ENCODE measurements at places on chromosomes 5 and 9.

DNA sequence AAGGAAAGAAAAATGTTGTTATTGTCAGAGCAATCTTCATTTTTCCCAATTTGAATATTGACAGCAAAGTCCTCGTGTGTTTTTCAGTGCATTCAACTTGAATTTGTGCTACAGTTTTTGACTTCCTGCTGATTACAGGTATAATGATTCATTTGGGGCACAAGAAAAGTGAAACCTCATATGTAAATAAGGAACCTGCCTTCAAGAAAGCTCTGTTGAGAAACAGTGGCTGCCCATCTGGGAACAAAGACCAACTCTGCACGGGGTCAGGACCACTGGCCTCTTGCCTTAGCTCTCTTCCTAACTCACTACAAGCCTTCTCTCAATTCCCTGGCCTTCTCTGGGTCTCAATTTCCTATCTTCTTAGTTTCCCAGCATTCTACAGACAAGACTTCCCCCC is 21.0 kb downstream of the TIMD4 start:
- no peak for DNase-seq

DNA sequence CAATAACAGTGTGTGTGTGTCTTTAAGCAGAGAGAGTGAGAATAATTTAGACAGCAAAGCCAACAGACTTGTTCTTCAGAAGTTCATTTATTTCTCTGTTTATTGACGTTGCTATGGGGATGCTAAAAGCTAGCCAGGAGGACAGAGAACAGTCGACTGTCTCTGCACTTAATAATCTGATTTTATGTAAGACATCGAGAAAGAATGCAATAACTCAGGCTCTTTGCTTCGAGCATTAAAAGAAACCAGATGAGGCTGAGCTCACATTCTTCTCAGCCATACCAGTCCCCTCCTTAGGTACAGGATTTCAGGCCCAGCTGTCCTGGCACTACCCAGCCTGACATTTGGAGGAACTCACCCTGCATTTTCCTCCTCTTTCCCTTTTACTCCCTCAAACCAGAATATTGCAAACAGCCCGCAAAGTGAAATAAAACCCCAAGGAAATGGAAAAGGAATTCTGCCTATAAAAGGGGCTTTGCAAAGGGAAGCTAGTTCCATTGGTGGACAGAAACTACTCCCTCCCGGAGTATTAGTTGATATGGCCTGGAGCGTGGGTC is 44.5 kb upstream of the DPYSL3 start:
- no peak for DNase-seq

GRCh38 chr5:10563110-10563944 is 543 bp upstream of the ANKRD33B start:
- DNase-seq = no peak

- no peak for DNase-seq
Observed at GRCh38 chr9:6552498-6553121, 92.9 kb downstream of the GLDC start.

- no peak for DNase-seq
Observed at GRCh38 chr5:72920690-72921502, 34.9 kb upstream of the FCHO2 start.

Measured in T-cell (primary cell).